ENCODE measurements at places on chromosomes 6 and 20.

DNA sequence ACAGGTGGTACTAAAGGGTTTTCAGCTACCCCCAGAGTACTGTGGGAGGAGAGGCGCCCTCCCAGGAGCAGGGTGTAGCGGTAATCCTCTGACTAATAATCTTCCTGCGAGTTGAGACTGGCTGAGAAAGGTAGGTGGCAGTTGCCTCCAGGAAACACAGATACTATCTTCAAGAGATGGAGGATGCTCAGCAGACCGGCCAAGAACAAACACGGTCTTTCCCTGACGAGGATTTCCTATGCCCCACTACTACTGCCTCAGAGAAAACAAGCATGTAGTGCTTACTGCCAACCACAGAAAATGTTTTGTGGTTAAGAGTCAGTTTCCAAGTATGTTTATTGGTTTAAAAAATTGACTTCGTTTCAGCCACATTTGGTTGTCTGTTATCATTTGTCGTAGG is 26.8 kb downstream of the C6orf89 start:
- DNase-seq, result no peak

- no peak for DNase-seq
These were observed 17.6 kb upstream of the SRSF3 start for GRCh38 chr6:36576578-36576977.

GRCh38 chr20:50388733-50389437 is 121.3 kb upstream of the PTPN1 start:
- no peak for DNase-seq

GRCh38 chr6:123551939-123552707 is 84.6 kb downstream of the TRDN start:
- no peak for DNase-seq

DNA sequence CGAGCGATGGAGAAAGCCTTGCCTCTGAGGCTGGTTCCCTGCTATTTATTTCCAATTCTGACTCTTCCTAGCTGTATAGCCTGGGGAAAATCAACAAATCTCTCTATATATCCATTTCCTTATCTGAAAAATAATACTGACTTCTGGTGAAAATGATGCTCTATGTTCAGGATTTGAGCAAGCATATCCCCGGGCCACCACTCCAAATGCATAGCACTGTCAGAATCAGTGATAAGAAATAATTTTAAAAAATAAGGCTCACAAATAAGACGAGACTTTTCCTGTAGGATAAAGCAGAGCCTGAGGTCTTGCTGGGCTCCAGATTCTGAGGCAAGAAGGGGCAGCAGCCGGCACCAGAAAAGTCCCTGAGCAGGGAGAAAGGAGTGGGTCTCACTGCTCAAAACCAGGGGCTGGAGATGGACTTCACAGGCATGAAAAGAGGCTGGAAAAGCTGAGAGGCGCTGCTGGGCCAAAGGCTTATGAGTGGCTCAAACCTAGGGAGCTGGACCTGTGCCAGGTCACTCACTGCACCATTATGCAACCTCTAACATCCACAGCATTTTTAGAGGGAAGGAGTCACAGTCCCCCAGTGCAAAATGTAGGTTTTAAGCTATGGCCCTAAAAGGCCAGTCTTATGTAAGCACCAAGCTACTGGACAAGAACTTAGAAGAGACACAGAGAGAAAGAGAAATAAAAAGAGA is 48.1 kb upstream of the SLC17A4 start:
- DNase-seq, result no peak

- DNase-seq, result no peak
These were observed 49.2 kb downstream of the TBC1D32 start for GRCh38 chr6:121285041-121285440.

- DNase-seq, result peak; percentile 81
These were observed 80.4 kb upstream of the BTN3A2 start for GRCh38 chr6:26284537-26285142.

DNA sequence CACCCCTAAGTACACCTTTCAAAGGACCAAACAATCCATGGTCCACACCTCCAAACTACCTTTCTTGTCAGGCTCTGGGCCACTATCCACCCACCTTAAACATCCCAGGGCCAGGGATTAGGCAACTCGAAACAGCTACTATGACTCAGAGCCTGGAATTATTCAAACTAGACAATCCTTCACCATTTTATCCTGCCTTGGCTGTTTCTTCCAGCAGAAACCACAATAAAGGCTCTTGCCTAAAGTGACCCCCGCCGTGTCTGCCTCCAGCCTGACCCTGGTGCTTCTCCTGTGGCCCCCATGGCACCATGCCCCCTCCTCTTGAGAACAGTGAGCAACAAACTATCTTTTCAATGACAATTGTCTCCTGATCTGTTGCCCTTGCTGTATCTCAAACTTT is 195.5 kb downstream of the EPM2A start:
- DNase-seq, result no peak

DNA sequence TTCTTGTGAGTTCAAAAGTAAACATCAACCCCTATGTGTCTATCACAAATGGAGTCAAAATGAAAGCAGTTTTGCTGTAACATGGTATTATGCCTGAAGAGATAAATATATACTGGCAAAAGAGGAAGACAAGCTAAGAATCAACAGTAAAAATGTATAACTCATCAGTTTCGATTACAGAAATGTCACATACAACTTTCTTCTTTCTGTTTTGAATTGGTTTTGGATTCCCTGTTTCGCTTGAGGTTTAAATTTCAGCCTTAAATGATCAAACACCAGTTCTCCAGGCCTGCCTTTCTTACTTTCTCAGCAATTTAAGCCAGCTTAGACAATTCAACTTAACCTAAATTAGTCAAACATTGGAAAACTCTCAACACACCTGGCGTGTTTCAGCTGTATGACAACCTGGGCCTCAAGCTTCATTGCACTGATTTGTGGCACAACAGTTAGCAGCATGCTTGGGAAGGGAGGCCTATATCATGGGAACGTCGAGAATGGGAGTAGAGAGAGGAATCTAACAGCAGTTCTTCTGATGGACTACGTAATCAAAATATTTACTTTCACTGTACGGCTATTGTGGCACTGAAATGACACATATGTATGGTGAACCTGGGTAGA is 51.9 kb upstream of the MARCKS start:
- no peak for DNase-seq

- DNase-seq, result peak; percentile 83
These were observed 39.4 kb upstream of the KCNK16 start for GRCh38 chr6:39361657-39362486.

DNA sequence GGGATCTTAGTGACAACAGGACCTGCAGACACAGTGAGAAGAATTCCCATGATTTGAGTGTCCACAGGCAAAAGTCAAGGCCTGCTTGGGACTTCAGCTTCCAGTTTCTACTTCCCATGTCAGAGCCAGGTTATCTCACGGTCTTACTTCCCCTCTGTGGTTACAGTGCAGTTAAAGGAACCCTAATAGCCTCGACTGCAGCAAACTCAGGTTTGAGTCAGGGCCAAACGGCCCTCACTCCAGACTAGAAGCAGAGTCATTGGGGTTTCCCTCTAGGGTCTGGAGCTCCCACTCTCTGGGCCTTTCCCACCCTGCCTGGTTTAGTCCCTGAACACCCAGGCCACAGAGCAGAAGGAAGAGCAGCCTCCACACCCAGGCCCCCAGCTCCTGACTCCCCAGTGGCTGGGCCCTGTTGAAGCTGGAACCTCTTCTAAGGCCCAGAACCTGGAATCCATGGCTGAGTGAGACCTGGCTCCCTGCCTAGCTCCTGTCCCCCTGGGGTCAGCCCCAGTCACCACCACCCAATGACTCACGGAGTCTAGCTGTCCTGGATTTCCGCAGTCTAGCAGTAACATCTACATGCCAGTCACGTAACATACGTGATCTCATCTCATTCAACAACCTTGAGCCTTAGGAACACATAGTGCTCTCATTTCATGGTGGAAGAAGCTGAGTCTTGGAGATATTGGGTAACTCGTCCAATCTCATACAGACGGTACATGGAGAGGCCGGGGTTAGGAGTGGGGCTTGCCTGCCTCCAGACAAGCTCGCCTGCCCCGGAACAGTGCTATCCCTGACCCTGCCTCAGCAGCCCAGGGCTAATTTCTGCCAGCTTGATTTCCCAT is 9.2 kb upstream of the GHRH start:
- no peak for DNase-seq

DNA sequence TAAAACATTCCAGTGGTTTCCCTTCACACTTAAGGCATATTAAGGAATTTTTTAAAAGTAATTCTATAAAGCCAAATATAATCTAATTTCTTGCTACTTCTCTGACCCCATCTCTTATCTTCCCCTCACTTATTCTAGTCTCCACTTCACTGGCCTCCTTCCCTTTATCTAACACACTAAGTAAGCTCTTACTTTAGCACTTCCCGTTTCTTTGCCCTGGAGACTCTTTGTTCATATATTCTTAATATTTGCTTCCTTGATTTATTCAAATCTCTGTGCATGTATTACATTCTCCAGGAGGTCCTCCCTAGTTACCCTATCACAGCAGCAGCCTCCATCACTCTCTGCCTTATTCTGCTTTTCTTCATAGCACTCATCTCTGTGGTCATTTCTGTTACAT is 20.3 kb downstream of the GTPBP2 start:
- DNase-seq, result no peak

GRCh38 chr6:5261545-5262109 is 314 bp downstream of the FARS2 start:
- no peak for DNase-seq

- no peak for DNase-seq
These were observed 51.2 kb downstream of the ORC3 start for GRCh38 chr6:87641065-87641692.

GRCh38 chr6:133630651-133631050 is 258.3 kb upstream of the TCF21 start:
- no peak for DNase-seq

DNA sequence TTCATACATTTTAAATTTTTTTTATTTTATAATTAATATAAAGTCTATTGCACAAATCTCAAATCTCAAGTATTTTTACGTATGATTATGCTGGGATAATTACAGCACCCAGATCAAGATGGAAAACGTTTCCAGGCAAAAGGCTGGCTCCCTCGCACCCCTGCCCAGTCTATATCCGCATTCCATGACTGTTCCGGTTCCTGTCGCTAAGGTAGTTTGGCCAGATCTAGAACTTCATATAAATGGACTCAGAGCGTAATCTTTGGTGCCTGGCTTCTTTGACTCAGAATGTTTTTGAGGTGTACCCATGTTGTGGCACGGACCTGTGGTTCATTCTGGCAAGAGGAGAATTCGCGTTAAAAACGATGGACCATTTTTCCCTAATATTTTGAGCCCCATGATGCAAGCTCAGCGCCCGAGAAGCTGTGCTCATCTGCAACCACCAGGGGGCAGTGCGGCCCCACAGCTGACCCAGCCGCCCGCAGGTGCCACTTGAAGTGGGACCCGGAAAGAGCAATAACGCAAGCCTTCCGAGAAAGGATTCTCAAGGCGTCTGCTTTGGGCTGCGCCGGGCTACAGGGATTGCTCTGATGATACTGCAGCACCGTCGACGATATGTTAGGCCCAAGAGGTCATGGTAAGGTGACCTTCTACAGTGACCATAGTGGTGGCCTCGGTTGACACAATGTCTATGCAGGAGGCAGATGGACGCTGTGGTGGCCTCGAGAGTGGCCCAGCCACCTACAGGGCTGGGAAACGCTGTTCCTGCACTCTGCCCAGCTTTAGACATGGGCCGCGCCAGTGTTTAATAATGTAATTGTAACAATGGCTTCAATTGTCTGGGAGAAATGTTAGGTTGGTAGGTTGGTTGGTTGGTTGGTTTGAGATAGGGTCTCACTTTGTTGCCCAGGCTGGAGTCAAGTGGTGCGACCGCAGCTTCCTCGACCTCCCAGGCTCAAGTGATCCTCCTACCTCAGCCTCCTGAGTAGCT is 160.1 kb downstream of the ZMYND8 start:
- peak; percentile 79 for DNase-seq

GRCh38 chr20:39767352-39767751 is 805.2 kb downstream of the DHX35 start:
- DNase-seq, result no peak

DNA sequence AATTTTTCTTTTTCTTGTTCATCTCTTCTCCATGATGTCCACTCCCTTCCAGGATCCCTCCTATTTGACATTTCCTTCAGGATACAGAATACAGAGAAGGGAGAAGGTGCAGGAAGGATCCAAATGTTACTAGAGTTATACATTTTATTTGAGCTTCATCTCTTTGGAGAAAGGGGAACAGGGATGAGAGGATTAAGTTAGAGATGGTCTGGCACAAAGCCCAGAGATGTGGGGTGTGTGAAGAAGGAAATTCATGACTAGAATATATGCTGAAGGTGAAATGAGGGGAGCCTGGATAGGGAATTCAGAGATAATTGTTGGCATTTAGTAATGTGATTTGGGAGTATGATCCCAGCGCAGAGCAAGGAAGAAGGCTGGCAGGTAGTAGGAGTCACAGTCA is 22.5 kb upstream of the SRPK1 start:
- DNase-seq, result no peak

DNA sequence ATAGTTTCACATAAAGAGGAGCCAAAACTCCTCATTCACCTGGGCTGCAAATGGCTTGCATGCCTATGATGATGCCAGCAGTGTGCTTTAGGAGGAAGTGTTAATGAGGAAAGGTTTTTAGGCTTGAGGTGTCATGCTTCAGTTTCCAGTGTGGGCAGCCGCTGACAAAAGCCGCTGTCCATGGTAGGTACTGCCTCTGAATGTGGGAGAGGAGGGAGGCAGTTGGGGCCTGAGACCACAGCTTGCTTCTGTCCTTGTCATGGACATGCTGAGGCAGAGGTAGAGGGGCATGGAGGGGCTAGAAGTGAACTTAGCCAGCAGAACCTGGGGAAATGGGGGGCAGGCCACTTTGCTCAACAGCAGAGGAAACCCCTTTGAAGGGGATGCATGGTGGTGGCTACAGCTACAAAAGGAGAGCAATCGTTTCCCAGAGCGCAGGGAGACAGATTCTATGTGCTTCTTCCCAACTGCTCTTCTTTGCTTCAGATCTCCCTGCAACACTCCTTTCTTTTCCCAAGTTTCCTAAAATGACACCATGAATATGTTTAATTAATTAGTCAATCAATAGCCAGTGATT is 372.1 kb upstream of the CNR1 start:
- peak; percentile 24 for DNase-seq

- DNase-seq, result no peak
These were observed 113.9 kb downstream of the MBOAT1 start for GRCh38 chr6:20098267-20098876.
